Right hindlimb (tissue), 1 donor: ENCODE measurements at places on chromosomes 12 and 14.

DNA sequence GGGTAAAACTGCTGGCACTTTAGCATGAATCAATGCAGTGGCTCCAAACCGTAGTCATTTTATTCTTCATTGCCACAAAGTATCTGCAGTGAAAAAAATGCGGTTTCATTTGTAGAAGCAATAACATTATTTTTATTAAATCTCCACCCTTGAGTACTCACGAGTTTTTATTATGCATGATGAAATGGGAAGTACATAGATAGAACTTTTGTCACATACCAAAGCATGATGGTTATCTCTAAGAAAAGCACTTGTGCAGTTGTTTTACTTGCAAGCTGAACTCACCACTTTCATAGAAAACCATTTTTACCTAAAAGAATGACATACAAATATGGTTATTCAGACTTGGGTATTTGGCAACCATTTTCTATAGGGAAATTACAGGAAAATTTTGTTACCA is 90.3 kb downstream of the PELI2 start:
- no peak for DNase-seq

- DNase-seq = no peak
Observed at GRCh38 chr12:70576341-70577282, 60.6 kb downstream of the PTPRB start.

GRCh38 chr12:111766608-111767361 is at the start of gene ALDH2:
ALDH2 (plus strand) TSS chr12:111766933; CDS start chr12:111766983, 50 bp downstream.
- DNase-seq = peak; percentile 86

DNA sequence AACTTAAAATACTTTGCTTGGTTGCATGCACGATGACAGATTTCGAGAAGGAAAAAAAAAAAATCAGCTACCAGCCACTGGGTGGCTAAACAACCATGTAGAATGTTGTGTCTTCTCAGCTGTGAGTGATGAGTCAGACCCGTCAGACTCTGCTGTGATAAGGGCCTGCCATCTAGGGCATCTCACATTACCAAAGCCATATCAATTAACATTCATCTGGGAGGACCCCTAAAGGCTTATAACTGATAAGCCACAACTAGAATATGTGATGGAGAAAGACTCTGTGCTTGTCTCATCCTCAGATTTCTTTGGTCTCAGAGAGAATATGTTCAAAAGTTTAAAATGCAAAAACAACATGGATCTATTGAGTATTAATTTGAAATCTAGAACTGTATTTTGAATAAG is 111.5 kb downstream of the PAX9 start:
- no peak for DNase-seq

GRCh38 chr14:76015668-76016067 is 30.1 kb downstream of the IFT43 start:
- no peak for DNase-seq
